Activated CD8-positive, alpha-beta memory T cell treated with anti-CD3 and anti-CD28 coated beads, Interleukin-2, amount 50 U/mL, for 4 hours (primary cell): ENCODE measurements at places on chromosomes 16 and 17.

- DNase-seq = no peak
Measured at GRCh38 chr16:1144476-1145382, 8.2 kb upstream of the CACNA1H start.

GRCh38 chr17:75365931-75366275 lies 39.6 kb downstream of the GRB2 start:
- DNase-seq = no peak

GRCh38 chr16:27817038-27817437 lies 246.5 kb downstream of the GSG1L start:
- no peak for DNase-seq

GRCh38 chr17:10716218-10716617 lies 13.6 kb downstream of the TMEM220 start:
- DNase-seq = no peak

DNA sequence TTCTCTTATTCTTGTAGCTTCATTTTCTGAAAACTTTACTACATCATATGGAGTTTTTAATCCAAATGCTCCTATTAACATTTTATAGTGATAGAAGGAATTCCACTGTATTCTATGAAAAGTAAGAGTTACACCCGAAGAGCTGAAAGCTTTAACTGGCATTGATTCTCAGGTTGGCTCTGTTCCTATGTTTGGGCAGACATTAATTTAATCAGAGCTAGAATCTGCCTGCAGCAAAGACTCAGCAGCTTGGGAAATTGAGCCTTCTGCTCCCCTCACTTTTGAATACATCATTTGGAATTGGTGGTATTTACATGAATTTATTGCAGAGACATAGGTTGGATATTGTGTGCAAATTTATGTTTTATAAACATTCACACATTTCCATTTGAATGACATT lies 1494.7 kb downstream of the CDH8 start:
- DNase-seq = no peak

DNA sequence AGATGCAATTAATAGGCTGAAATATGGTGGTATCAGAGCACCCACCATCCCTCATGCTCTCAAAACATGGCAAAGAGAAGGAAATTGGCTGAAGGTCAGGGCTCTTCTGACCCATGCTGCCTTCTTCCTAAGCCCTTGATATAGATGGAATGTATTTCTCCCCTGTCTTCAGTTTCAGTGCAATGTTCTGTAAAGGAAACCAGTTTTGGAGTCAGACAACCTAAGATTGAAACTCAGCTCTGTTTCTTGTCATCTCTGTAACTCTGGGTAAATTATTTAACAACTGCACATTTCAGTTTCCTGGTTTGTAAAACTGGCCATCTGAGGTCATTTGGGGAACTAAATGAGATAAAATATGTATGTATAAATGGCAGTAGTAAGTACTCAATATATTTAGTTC lies 243.9 kb downstream of the CA10 start:
- no peak for DNase-seq

GRCh38 chr16:30946671-30947540 lies 2.0 kb upstream of the ORAI3 start:
- DNase-seq = no peak

DNA sequence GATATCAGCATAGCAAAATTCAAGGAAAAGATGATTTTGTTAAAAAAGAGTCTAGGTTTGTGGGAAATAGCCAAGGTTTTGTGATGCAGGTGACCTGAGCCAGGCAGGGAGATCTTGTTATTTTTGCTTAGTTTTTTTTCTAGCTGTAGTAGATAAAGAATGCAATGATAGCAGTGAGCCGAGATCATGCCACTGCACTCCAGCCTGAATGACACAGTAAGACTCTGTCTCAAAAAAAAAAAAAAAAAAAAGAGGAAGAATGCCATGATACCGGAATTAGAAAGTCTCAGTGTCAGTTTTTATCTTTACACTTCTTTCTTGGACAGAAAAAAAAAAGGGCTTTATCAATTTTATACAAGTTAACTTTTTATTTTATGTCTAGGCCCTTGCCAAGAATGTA lies 27.5 kb downstream of the TMEM238L start:
- no peak for DNase-seq

GRCh38 chr16:20611350-20611902 lies 35.3 kb upstream of the ACSM2B start:
- DNase-seq = no peak

DNA sequence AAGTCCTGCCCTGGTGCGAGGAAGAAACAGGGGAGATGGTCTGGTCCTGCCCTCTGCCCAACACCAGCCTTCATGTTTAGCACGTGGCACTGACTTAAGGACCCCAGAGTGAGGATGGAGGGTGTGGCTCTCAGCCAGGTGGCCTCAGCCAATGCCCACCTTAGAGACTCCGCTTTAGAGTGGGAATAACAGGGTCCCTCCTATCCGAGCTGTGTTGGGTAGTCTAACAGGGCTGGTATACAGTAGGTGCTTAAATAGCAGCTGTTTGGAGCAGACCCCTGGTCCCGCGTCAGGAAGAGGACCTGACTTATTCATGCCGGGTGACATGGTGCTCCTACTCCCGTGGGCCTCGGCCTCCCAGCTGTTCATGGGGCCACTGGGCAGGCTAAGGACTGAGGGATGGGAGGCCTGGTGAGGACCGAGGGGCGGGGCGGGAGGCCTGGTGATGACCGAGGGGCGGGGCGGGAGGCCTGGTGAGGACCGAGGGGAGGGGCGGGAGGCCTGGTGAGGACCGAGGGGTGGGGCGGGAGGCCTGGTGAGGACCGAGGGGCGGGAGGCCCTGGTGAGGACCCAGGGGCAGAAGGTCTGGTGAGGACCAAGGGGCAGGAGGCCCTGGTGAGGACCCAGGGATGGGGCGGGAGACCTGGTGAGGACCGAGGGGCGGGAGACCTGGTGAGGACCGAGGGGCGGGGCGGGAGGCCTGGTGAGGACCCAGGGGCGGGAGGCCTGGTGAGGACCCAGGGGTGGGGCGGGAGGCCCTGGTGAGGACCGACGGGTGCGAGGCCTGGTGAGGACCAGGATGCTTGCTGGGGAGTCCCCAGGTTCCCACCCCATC lies 7.6 kb downstream of the ZFPM1 start:
- no peak for DNase-seq

- DNase-seq = no peak
Measured at GRCh38 chr16:4904942-4905615, 31.9 kb downstream of the PPL start.

DNA sequence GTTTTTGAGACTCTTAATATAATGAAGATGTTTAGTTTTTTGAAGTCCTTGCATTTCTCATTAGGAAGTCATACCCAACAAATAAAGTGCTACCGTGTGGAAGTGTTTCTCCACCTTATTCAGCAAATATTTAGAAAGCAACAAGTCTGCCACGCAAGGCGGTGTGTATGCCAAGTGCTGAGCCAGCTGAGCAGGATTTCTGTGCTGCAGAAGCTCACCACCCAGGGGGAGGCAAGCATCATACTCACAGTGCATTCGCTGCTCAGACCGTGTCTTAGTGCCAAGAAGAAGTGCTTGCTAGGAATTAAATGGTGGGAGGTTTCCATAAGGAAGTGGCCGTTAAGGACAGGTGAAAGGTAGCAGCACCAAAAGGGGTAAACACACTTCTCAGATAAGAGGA lies 111.2 kb downstream of the ARHGAP44 start:
- DNase-seq = no peak

- no peak for DNase-seq
Measured at GRCh38 chr17:79654350-79654959, 43.6 kb upstream of the RBFOX3 start.

DNA sequence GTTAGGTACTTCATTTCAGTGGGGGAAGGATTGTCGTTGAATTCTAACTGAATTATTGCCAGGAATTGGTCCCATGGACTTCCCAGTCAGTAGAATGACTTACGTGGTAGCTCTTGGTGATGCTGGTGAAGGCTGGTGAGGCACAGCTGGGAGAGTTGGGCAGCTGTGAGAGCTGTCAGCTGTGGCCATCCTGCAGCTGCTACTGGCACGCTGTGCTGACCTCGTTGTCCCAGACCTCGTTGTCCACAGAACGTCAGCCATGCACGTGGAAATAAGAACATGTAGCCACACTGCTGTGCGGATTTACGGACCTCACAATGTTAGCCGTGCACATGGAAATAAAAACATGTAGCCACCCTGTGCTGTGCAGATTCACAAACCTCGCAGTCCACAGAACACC lies 102.3 kb downstream of the NPIPB11 start:
- no peak for DNase-seq

- DNase-seq = no peak
Measured at GRCh38 chr17:66746736-66747135, 88.2 kb upstream of the CACNG5 start.

- DNase-seq = no peak
Measured at GRCh38 chr16:57773655-57774295, 28.5 kb downstream of the KIFC3 start.

- DNase-seq = peak; percentile 33
Measured at GRCh38 chr17:32265192-32265923, at the start of gene RHBDL3. RHBDL3 (plus strand) TSS chr17:32265832; CDS start chr17:32266190, 358 bp downstream.

DNA sequence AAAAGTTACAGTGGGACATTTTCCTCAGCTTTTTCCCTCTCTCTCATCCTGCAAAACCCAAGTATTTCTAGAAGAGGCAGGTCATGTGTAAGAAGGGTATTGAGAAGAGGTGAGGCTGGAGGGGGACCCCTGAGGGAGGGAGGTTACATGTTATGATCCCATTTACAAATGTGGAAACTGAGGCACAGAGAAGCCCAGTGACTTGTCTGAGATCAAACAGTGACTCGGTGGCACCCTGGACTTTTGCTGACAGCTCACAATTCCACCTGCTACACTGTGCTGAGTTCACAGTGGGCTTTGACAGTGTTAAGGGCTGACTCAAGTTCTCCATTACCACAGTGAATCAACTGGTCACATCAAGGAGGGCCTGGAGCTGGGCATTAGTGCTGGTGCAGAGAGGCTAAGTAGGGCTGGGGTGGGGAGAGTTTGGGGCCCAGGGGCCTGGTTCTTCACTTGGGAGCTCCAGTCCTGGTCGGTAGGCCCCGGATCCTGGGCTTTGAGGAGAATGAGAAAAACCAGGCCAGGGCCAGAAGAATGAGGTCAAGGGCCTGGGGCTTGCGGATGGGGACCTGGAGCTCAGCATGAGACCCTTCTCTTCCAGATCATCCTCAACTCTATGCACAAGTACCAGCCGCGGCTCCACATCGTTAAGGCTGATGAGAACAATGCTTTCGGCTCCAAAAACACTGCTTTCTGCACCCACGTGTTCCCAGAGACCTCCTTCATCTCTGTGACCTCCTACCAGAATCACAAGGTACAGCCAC lies 26.0 kb downstream of the TBX4 start:
- DNase-seq = no peak

DNA sequence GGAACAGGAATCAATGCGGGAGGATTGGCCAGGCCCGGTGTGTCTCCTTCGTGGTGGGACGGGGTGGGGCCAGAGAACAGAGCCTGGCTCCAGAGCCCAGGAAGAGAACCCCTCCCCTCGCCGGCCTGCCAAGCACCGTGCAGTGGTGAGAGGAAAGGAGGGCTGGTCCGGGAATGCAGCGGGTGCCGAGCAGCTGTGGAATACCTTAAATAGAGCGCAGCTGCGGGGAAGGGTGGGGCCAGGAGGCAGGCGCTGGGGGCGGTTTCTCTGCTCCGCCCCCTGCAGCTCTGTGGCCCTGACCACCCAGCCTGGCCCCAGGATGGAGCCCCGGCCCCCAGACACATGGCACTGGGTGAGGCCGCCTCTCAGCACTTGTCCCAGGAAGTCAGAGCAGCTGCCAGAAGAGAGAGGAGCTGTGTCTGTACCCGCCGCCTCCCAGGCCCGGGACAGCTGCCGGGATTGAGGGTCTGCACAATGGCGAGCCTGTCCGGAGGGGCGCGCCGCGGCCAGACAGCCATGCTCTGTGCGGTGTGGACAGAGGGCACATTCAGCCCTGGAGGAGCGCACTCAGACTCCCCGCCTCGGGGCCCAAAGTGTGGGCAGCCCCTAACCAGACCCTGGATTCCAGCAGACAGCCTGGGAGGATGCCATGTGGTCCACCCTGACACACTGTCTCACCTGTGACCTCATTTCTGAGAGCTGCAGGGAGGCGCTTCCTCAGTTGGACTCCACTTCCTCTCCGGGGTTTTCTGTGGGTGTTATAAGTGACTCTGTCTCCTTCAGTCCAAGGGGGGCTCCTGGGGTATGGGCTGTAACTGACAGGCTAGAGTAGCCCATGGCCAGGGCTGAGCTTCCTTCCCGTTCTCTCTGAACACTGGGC lies 268.8 kb downstream of the SEC14L1 start:
- no peak for DNase-seq

DNA sequence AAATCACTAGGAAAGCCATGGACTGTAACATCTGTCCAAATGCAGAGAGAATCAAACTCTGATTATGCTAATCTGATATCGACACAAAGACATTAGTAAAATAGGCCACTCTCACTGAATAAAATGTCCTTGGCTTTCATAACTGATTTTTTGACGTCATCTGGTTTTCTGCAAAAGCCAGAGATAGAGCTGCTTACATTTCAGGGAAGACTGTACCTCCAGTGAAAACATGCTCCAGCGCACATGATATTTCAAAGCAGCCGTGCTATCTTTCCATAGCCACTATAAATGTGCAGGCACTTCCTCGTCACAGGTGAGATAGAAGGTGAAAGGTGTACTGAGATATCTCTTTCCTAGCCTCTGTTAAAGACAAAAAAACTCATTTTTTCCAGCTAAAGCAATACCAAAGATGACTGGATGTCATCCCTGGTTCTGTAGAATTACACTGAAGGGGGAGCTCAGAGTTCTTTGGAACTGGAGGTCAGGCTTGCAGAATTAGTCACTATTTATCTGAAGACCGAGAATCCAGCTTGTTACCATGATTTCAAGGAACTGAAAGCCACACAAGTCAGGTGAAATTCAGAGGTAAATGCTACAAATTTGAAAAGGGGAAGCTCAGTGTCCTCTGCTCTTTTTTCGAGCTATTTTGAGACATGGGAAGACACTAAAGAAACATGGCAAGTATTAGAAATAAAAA lies 249.5 kb downstream of the CA10 start:
- no peak for DNase-seq

DNA sequence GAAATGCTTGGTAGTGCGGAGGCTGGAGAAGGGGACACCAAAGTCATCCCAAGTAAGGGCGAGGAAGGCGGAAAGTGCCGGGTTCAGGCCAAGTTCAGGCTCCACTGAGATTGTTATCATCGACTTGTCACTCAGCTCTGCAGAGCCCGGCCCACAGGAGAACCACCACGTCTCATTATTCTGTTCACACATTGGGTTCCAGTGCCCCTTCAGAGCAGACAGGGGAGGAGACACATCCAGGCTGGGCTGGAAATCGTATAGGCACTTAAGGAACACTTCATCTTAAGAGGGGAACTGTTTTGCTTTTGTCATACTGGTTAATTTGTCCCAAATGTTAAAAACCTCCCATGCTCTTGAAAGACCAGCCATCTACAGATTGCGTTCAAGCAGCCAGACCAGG lies 118.3 kb upstream of the ADAMTS18 start:
- no peak for DNase-seq

GRCh38 chr17:68457168-68457538 lies at the start of gene WIPI1:
WIPI1 (minus strand) TSS chr17:68457496; CDS start chr17:68457421, 75 bp downstream.
- no peak for DNase-seq

- no peak for DNase-seq
Measured at GRCh38 chr17:45997166-45997565, 1.9 kb upstream of the STH start.

- DNase-seq = no peak
Measured at GRCh38 chr17:57599271-57600045, 145.6 kb downstream of the CCDC182 start.
